ENCODE measurements at places on chromosomes 1 and 21. TPM values are rescaled to one million over a fixed set of nuclear protein-coding genes. Genes with fewer than 3 reads are reported as not detected.

SYDE2 gene
- 2.0 TPM for total RNA-seq

ANKRD65 gene
- total RNA-seq, result not detected

POFUT2 gene
- total RNA-seq, result 24.9 TPM

ALPL gene
- total RNA-seq, result 0.53 TPM

STYXL2 gene
- total RNA-seq, result 0.08 TPM

GNAT2 gene
- total RNA-seq, result 0.34 TPM

SPRR2D gene
- 0.40 TPM for total RNA-seq

SGIP1 gene
- 0.60 TPM for total RNA-seq

GRIK1 gene
- not detected for total RNA-seq

ZC3H12A gene
- total RNA-seq, result 14.9 TPM

MNDA gene
- not detected for total RNA-seq
